H9 (cell line): ENCODE measurements at places on chromosomes 6 and 20.
A peak's percentile ranks its signal among the peaks of the same experiment; 100 is the strongest.

GRCh38 chr6:2796861-2797260 is 31.7 kb downstream of the WRNIP1 start:
- DNase-seq: no peak

DNA sequence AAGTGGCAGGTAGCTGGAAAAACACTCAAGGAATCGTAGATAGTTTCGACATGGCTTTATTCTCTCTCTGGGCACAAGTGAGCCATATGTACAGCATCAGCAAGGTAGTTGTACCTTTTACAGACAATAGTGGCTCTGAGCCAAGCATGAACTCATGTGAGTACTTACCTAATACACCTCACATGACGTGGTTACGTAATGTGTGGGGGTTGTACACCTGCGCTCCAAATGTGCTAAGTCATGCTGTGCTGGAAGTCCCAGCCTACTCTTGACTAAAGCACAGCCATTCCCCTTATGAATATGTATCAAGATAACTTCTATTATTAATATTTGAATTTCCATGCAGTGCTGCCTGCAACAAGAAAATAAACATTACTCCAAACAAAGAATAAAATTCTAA is 78.8 kb upstream of the HMGN3 start:
- DNase-seq: no peak

DNA sequence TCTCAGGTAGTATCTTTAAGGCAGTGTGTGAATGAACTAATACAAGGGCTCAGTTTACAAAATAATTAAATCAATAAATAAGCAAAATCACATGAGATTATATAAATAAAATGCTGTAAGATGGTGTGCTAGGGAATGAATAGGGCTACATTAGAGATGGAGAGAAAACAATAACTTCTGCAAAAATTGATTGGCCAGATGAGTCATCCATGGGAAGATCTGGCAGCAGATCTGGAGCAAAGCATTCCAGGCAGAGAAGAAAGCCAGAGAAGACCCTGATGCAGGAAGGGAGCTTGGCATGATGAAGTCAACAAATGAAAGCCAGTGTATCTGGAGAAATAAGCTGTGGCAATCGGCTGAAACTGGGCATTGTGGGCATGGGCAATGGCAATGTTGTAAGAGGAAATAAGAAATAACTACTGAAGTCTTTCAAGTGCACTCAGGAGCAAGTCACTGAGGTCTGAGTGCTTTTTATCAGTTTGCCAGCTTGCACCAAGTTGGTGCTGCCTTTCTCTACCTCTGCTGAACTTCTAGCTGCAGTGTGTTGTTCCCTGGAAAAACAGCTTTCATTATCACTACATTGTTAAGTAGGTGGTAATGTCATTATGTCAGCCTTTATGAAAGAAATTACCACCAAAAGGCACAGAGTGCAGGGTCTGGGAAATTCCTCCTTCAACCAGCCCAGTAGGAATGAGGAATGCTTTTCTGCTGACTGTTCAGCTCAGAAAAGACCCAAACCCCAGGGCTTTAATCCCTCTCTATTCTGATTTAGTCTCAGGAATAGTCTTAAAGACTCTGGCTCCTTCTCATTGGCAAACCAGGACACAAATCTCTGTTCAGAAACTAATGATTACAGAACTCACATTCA is 231.6 kb downstream of the HTR1B start:
- no peak for DNase-seq

- DNase-seq: peak; percentile 67
Observed at GRCh38 chr6:17986656-17987446, 584 bp downstream of the KIF13A start.

DNA sequence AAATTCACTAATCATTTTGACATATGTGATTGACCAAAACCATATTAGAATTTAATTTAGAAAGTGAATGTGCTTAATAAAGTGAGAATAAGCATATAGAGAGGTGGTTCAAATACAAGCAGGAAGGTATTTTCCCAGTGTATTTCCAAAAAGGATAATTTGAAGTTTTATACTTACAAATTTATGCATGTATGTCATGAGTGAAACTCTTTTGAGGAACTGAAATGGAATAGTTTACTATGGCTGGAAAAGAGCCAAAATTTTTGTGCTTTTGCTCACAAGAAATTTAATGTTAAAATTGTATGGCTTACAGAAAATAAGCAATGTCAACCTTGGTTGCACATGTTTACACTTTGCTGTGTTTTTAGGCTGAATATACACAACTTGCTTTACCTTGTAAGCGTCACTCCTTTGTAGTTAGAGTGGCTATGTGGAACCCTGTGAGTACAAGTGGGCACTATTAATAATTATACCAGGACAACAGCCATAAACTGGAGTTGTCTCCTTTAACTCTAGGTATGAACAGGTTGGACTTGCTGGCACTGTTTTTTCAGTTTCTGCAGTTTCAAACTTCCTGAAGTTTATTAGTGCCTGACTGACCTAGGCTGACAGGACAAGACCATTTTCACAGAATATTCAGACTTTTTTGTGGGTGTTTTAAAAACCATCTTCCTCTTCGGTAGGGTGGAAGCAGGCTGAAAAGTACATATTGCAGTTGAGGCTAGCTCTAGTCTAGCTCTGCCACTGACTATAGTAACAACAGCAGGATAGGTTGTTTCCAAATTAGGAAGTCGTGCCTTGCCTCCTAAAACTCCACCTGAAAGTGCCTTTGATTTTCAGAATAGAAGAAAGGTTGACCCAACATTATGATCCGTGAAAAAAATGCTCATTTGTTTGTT is 6.0 kb downstream of the AFDN start:
- DNase-seq: no peak

DNA sequence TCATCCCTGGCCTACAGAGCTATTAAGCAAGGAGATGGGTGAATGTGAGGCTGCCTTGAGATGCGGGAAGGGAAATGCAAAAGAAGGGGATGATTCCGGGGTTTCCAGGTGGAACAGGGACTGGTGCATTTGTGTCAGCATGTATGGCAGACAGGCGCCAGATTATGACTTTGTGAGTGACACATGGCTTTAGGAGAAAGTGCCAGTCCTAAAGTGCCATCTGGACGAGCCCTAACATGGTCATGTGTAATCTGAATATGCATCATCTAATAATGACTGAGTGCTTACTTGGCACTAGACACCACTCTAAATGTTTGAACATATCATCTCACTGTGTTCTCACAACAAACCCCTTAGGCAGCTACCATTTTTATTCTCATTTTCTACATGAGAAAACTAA is 195.0 kb upstream of the TSHZ2 start:
- DNase-seq: no peak

DNA sequence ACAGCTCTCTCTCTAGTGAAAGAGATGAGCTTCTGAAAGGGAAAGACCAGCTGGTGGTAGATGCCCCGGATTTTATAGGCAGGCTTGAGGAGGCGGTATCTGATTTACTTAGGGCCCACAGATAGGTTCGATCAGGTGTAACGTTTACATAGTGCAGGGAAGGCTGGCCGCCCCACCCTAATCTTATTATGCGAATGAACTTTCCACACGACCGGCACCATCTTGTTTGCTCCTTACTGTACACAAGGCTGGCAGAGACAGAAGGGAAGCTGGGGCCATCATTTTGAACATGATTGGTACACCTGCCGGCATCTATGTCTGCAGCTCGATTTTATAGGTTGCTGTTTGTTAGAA is 212.0 kb upstream of the JARID2 start:
- DNase-seq: no peak

DNA sequence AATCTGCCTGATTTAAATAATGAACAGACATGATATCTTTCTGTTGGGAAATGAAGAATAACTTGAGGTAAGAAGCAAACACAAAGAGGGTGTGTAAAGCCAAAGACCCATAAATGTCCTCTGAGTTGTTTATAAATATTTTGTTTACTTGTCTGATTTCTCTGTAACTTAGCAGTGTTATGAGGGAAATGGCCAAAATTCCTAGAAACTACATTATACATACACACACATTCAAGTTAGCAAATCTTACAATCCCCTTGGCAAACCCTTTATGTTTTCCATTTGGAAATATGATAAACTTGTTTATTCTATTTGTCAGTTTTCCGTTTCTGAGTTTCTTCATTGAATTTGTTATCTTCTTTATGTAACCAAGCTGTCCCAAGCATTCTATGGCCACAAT is 81.4 kb upstream of the TCF21 start:
- DNase-seq: no peak

DNA sequence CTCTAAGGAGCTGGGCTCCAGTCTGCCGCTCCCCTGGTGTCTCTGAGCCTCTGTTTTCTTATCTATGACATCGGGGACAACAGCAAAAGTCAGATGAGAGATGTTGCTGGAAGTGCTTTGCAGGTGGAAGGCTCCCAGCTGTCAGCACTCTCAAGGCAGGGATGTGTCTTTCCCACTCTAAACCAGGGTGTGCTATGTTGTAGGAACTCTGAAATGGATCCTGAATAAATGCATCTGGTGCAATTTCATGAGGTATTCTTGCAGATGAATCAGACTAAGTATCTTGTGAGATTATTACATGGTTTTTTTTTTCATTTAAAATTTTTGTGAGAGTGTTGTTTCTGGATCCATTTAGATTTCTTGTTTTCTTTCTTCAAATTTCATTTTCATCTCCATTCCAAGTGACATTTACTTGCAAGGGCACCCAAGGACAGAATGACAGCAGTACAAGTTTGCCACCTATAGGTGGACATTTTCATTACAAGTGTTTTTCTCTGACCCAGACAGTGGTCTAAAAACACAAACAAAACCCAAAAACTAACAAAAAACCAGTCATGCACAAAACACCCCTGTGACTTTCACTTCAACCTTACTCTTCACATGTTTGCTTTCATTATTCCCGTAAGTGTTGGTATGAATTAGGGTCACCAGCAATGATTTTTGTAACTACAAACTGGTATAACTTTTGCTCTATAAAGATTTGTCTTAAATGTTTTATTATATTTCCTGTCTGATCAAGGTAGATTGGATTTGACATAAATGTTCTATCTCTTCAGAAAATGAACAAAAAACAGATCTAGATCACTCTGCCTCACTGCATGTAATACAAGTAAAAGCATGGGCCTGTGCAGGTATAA is 14.7 kb upstream of the SIM1 start:
- no peak for DNase-seq

GRCh38 chr6:138873191-138873590 is 77.3 kb downstream of the ECT2L start:
- DNase-seq: no peak

DNA sequence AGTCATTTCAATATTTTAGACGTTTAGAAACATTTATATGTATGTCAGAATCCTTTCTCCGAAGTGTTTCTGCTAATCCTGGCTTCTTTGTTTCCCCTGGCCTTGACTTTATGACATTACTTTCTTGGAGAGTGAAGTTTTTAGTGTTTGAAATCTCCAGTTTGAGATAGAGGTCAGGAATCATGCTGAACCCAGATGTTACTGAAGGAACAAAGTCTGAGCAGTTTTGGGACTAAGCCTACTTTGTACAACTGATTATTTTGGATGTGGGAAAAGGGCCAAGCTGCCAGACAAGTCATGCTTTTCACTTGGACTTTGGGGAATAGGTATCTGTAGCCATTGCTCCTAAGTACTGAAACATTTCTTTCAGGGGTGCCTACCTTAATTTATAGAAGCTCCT is 2.3 kb downstream of the RNF144B start:
- DNase-seq: no peak

DNA sequence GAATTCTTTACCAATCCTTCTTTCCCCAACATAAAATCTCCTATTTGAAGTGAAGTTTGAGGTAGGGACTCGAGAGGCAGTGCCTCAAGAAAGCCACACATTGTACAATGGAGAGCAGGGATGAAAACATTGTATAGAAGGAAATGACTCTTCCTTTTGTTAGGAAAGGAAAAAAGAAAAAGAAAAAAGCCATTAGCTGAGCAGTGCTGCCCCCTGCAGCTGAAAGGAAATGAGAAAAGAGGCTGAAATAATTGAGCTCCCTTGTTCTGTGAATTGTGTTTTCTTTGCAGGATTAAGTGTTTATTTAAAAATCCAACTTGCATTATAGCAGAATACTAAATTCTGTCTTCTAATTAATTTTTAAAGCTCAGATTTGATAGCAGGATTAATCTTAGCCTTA is 162.9 kb upstream of the SASH1 start:
- no peak for DNase-seq

DNA sequence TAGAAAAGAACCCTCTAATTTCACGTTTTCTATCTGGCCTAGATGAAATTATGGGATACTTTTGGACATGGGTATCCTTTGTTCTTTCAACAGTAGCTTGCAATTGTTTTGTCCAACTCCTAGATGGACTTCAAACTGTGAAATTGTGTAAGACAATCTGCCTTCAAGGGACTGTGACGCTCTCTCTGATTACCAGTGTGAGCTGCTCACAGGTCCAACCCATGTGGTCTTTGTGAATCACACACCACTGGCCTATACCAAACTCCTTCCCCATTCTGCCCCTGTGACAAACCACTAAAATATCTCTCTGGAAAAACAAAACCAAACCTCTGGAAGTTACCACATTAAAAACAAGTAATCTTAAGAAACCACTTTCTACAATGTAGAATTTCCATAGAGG is 59.5 kb downstream of the NINL start:
- DNase-seq: no peak

GRCh38 chr6:163415620-163416556 is 1.4 kb downstream of the QKI start:
- no peak for DNase-seq

DNA sequence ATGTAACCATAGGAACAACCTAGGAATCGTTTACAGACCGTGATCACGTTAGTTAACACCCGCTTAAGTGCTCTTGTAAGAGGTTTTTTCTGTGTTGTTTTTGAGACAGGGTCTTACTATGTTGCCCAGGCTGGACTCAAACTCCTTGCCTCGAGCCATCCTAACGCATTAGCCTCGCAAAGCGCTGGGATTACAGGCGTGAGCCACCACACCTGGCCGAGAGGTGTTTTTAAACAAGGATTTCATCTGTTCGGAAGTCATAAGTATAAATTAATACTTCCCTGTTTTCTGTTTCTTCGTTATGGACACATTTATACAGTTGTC is 727 bp downstream of the MRS2 start:
- DNase-seq: no peak

DNA sequence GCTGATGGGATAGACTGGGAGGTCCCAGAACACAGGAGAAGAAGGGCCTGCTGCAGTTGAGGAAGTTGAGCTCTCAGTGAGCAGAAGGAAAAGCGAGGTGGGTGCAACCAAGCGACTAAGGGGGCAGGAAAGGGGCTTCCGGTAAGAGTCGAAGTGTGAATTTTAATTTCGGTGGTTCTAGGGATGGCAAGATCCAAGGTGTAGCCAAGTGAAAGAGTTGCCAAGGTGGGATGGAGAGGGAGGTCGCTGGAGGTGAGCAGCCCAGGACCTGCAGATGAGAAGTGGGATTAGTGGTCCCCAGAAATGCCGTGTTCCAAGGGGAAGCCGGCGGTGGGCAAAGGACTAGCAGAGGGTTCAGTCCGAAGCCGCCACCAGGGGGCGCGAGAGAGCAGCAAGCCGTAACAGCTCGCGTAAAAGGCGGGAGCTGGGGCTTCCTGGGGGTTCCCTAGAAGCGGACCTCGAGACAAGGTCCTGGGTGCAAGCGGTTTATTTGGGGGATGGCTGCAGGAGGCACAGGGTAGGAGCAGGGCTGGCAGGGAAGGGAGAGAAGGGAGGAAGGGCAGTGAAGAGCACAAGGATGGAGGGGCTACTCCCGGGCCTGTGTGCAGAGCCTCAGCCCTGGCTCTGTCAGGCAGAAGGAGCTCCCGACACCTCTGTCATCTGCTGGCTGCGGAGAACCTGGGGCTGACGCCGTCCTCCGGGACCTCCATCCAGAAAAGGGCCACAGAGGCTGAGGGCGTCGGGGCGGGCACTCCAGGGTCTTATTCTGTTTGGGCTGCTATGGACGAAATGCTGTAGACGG is 103.6 kb downstream of the PAX1 start:
- peak; percentile 80 for DNase-seq
